Panc1 (cell line): ENCODE measurements at places on chromosomes 3 and 15.
A peak's percentile ranks its signal among the peaks of the same experiment; 100 is the strongest.

DNA sequence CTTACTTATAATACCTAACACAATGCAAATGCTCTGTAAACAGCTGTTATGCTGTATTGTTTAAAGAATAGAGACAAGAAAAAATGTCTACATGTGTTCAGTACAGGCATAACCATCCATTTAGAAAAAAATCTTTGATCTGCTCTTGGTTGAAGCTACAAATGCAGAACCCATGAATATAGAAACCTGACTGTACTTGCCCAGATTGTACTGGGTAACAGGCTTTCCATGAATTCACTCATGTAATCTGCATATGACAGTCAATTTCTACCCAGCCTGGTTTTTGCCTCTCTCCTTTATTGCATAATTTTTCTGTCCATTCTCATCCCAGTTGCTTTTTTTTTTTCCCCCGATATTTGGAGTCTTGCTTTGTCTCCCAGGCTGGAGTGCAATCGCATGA is 62.6 kb upstream of the ETV5 start:
- DNase-seq, result no peak

GRCh38 chr3:45792036-45792435 is 4.3 kb downstream of the SLC6A20 start:
- no peak for DNase-seq

DNA sequence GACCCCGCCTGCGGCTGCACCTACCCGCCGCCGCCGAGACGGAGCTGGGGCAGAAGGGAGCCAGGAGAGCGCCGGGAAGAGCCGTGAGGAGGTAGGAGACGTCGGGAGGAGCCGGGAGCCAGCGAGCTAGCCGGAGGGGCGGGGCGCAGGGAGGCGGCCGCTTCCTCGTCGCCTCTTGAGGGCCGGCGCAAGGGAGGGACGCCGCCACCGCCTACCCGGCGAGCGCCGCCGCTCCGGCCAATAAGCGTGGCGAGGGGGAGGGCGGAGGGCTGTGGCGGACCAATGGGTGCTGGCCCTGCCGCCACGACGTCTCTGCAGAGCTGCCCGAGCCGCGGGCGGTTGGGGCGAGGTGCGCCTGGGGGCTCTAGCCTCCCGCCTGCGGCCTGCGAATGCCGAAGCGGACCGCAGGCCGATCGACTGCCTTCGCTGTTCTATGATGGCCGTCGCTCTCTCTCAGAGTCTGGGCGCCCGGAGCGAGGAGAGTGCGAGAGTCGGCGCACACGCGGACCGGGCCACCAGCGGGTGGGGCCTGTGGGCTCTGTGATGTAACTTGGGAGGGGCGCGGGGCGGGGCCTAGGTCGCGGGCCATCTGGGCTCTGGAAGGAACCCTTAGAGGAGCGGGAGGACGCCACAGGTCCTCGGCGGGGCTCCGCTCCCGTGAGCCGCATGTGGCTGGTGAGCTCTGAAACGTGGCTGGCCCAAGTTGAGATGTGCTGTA is 72.7 kb upstream of the MAP4 start:
- peak; percentile 68 for DNase-seq

GRCh38 chr3:192382861-192383260 is 344.5 kb downstream of the FGF12 start:
- no peak for DNase-seq

DNA sequence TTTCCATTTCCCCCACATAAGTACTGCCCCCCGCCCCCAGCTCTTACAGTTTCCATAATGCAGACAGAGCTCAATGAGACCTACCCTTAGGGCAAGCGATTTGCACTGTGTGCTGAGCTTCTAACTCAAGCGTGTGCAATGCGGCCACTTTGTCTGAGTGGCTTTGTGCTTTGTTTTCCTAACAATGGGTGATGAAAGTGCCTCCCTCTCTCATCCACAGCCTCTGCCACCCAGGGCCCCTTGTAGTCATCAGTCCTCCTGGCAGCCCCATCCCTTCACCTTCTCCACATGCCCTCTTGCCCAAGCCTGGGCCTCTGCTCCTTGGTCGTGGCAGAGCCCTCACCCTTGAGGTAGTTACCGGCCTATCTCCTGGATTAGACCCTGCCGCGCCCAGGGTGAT is 17.2 kb downstream of the DAPK2 start:
- DNase-seq, result no peak

DNA sequence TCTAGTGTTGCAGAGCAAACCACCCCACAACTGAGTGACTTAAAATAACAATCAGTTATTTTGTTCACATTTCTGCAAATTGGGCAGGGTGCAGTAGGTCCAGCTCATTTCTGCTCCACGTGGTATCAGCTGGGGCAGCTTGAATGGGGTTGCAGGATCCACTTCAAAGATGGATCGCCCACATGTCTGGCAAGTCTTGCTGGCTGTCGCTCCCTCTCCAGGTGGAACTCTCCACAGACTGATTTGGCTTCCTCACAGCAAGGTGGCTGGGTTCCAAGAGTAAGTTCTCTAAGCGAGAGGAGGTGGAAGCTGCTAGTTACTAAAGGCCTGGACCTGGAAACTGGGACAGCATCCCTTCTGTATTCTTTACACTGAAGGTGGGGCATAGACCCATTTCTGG is 213.3 kb downstream of the SLC9A9 start:
- DNase-seq, result no peak

DNA sequence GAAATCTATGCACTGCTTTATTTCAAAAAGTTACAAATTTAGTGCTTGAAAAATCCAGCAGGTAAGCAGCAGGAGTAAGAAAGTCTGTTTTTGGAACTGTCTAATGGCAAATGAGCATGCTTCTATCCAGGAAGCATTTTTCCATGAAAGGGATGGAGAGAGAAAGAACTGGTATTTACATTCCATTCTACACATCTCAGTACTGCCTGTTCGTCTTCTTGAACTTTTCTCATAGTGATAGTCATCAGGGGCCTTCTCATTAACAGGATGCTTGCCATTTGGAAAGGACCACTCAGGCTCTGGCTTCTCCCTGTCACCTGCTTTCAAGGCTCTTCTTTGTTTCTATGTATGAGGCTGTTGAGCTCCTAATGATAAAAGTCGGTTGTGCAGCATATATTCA is 267.3 kb upstream of the IL12A start:
- DNase-seq, result no peak

GRCh38 chr3:98914210-98915080 is 12.9 kb upstream of the DCBLD2 start:
- DNase-seq, result no peak

DNA sequence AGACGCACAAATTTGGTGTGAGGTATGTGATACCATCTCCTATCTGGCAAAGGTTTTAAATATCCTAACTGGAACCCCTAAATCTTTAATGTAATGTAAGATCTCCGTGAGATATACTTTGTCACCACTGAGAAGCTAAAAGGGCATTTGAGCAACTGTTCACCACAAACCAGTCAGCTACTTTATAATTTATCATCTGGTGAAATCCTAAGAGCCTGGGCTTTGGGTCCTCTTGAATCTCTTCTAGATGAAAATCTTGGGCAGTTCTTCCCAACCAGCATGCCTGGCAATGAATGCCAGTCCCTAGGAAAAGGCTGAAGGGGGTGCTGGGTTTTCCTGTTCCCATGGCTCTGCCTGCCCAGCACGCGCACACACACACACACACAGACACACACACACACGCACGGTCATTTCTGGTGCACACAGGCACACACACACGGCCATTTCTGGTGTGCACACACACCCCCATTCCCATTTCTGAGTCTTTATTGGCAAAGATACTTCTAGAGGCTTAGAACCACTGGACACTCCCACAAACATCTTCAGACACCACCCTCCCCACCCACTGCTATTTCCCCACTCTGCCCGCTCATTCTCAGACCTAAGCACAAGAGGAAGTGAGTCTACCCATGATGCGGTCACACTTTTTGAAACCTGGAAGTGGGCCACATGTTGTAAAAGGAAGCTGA is 72.6 kb downstream of the MYO1E start:
- peak; percentile 92 for DNase-seq

DNA sequence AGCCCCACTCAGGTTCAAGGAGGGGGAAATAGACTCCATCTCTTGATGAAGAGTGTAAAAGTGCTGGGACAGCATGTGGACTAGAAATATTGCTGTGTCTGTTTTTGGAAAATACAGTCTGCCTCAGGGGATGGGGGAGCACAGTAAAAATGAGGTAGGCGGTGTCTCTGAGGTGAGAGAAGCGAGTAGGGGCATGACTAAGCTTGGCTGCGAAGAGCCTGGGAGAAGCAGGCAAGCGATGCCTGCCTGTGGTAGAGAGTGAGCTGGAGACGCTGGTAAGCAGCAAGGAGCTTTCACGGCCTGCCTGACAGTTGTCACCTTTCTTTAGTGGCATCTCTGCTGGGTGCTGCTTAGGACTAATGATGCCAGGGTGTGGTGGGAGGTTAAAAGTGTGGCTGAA is 49.0 kb upstream of the DCLK3 start:
- no peak for DNase-seq

- no peak for DNase-seq
These were observed 250.3 kb downstream of the ULK4 start for GRCh38 chr3:41711651-41712050.

- no peak for DNase-seq
These were observed 9.7 kb upstream of the CYFIP1 start for GRCh38 chr15:22989576-22990477.

DNA sequence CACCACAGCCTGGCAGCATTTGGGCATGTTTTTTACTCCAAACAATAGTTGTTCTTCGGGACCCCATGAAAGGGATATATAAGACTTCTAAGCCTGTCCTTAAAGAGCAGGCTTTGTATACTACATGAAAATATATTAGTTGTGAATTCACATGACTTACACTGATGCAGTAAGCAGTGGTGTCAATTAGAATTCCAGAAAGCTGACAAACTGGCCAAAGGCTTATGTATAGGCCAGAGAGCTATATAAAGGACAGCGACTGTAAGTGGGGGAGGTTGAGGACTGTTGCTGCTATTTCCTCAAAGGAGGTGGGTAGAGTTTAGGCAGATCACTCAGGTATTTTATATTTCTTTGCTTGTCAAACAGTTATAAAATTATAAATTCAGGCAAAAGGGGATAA is 24.8 kb downstream of the KPNA4 start:
- no peak for DNase-seq

- no peak for DNase-seq
These were observed 108.6 kb upstream of the DLG1 start for GRCh38 chr3:197407053-197407452.

DNA sequence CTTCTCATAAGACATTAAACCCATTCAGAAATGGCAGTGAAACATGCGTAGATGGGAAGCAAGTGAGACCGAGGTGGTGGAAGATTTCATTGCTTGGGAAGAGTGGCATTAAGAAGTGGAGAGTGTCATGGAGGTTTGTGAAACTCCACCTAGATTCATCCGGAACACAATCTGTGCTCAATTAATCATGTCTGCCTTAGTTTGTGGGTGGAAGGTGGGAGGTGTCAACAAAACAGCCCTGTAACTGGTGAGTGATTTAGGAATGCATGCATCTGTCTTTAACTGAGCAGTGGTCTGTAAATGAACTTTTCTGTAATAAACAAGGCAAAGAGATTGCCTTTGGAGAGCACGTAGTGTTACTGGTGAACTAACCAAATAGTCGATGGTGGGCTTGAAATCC is 113.7 kb downstream of the WNT5A start:
- no peak for DNase-seq

DNA sequence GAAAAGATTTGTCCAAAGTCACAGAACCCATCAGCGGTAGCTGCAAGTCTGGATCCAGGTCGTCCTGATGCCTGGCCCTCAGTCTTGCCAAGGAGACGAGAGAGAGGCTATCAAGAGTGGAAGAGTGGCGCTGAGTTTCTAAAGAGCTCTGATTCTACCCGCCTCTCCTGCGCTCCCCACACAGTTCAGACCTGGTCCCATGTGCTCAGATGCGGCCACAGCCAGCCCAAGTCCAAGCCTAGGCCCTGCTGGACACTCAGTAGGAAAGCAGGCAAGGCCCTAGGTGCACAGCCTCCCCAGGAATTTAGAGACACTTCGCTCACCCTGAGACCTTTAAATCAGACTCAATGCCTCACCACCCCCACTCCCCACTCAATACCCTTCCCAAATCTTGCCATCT is 32.4 kb downstream of the CCDC12 start:
- no peak for DNase-seq

DNA sequence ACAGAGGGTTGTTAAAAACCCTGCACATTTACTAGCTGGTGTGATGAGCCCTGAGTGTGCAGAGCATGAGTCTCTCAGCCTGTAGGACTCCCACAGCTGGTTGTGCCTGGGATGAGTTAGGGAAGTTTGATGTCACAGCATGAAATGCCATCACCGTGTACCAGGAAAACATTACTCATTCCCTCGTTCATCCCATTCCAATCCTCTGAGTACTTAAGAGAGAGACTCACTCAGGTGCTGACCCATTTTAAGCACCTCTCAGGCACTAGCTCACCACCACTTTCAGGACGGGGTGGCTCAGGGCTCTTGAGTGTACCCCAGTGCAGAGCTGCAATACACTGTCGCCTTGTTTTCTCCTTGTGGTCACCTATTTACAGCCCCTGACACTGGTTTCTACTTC is 18.7 kb downstream of the MGLL start:
- DNase-seq, result peak; percentile 98

DNA sequence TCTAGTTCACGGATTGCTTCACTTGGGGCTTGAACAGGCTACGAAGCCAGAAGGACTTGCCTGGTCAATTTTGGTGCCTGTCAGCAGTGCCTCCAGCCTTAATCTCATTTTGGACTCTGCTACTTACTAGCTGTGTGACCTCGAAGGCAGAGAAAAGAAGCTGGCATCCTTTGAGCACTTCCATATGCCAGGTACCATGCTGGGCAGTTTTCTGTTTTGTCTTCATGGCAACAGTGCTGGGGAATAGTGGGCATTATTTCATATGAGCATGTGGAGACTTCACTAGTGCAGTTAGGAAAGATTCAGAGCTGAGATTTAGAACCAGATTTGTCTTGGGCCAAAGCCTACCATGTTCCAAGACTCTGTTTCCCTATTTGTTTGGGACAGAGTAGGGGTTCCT is 92.2 kb downstream of the LRTM1 start:
- no peak for DNase-seq

- no peak for DNase-seq
These were observed 14.3 kb downstream of the BCL2L10 start for GRCh38 chr15:52098323-52098722.

- DNase-seq, result no peak
These were observed 18.7 kb downstream of the CIB2 start for GRCh38 chr15:78112551-78112950.

DNA sequence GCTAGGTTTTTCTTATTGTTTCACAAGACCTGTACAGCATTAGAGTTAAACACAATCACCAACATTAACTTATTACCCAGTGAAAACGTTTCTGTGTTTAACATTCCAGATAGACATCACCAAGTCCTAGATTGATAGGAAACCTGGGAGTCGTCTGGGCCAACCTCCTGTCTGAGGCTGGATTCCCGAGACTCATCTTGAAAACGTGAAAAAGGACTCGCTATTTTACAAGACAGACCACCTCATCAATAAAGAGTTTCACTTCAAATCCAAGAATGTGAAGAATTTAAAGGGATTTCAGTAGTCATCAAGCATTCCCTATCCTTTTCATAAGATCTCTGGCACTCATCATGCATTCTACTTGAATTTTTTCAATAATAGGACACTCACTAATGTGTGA is 626.6 kb downstream of the MCTP2 start:
- no peak for DNase-seq

GRCh38 chr3:147940405-147941193 is 531.4 kb downstream of the ZIC1 start:
- no peak for DNase-seq

- DNase-seq, result no peak
These were observed 123.8 kb upstream of the CHL1 start for GRCh38 chr3:72776-73175.
